ENCODE measurements at places on chromosomes 1 and 21.

- DNase-seq, result no peak
Measured at GRCh38 chr1:152347116-152347728, 12.6 kb downstream of the FLG2 start.

GRCh38 chr1:231116738-231117137 lies 45.1 kb upstream of the TRIM67 start:
- DNase-seq, result no peak

GRCh38 chr1:214476986-214477870 lies 74.2 kb downstream of the PTPN14 start:
- DNase-seq, result no peak

DNA sequence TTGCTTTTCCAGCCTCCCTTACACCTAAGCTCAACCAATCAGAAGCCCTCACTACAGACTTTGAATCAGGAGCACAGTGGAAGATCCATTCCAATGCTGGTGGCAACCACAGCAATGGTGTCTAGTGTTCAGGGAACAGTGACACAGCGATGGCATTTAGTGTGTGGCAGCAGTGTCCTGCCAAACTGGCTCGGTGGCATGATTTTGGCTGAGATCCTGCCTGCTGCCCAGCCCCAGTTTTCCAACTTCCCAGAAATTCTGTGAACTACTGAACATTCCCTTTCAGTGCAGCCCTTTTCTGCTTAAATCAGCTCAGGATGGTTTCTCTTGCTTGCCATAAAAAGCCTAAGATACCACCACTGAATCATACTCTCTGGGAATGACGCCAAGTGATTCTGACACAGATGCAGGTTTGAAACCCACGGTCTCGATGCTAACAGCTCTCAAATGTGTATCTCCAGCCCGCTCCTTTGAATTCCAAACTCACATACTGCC lies 8.8 kb downstream of the ASAP3 start:
- no peak for DNase-seq

- no peak for DNase-seq
Measured at GRCh38 chr21:34342476-34342875, 21.3 kb upstream of the KCNE2 start.

- DNase-seq, result peak; percentile 65
Measured at GRCh38 chr1:201259476-201260235, 23.6 kb upstream of the PKP1 start.
